ENCODE measurements at places on chromosomes 2 and 18.

GRCh38 chr2:163659224-163659623 lies 76.6 kb downstream of the FIGN start:
- DNase-seq = peak; percentile 64

- no peak for DNase-seq
Observed at GRCh38 chr2:100812116-100812515, 7.8 kb upstream of the NPAS2 start.

DNA sequence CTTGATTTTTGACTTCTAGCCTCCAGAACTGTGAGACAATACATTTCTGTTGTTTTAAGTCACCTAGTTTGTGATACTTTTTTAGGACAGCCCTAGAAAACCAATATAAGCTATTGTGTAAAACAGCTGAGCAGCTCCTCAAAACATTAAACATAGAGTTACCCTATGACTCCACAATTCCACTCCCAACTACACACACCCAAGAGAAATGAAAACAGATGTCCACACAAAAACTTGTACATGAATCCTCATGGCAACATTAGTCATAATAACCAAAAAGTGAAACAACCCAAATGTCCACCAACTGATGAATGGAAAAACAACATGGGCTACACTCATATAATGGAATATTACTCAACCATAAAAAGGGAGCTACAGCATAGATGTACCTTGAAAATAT lies 32.6 kb downstream of the TNS1 start:
- DNase-seq = peak; percentile 63

- no peak for DNase-seq
Observed at GRCh38 chr2:26562811-26563645, 78.1 kb downstream of the CIB4 start.

- no peak for DNase-seq
Observed at GRCh38 chr2:234493796-234494195, 3.1 kb downstream of the ARL4C start.

DNA sequence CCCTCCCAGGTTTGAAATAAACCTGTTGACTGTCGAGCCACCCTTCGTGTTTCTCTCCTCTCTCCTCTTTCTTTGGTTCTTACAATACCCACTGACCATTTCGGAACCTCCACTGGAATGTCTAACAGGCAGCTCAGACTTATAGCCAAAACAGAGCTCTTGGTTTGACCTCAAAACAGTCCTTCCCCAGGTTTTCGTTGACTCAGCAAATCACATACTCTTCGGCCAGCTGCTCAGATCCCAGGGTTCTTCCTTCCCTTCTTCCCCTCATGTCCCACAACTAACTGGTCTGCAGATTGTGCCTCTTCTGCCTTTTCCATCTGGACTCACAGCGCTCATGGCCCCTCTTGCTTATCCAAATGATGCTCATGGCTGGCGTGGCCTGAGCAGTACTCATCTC lies 4.7 kb downstream of the ARMC9 start:
- DNase-seq = no peak

GRCh38 chr2:237919593-237919992 lies 47.2 kb upstream of the UBE2F start:
- no peak for DNase-seq

DNA sequence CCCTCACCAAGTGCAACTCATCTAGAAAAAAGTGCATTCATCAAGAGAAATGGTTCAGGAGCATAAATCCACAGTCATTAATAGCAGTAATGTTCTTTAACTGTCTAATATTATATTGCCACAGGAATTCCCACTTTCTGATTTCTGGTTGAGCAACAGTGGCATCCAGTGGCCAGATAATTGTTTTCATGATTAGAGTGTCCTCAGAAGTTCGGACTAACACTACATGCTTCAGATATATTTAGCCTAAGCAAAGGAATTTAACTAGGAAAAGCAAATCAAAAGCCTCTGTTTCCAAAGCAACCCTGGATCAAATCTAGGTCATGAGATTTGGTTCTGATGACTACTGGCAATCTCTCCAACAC lies 9.8 kb upstream of the ERBB4 start:
- DNase-seq = peak; percentile 44

DNA sequence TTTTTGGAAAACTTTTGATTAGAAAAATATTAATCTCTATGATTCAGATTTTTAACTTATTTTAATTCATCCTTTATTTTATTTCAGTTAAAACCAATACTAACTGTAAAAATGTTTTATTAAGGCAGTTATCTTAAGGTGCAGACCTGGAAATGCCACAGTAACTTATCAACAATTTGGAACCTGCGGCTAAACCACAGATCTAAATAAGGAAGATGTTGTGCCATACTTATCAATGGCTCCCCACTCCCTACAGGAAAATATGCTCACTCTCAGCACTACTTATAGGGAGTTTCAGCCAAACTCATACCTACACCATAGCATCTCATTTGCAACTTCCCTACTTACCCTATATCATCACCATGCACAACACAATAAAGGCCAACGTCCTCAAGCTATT lies 226.9 kb upstream of the KYNU start:
- no peak for DNase-seq

- no peak for DNase-seq
Observed at GRCh38 chr2:85783796-85784195, 30.0 kb downstream of the ATOH8 start.

- DNase-seq = peak; percentile 42
Observed at GRCh38 chr2:18117592-18117991, 239.1 kb downstream of the KCNS3 start.

DNA sequence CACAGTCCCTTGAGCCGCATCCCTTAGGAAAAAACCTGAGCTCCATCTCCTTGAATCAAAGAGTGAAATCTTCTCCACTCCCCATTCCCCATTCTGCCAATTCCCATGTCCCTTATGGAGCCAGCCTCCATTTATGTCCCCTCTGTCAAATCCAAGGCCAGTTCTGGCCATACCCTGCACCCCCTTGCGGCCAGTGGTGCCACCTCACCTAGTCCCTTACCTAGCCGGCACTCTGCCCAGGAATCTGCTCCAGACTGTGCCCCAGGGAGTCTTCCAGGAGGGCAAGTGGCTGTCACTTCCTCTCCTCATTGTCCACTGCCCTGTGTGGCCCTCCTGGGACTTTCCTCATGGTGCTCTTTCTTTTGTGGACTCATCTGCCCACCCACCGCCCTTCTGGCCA lies 195.4 kb upstream of the RMP24 start:
- no peak for DNase-seq

- no peak for DNase-seq
Observed at GRCh38 chr2:187920511-187920910, 366.3 kb upstream of the TFPI start.

- peak; percentile 38 for DNase-seq
Observed at GRCh38 chr18:23136326-23137096, 1.2 kb downstream of the CABLES1 start.

- no peak for DNase-seq
Observed at GRCh38 chr2:15688924-15689568, 97.4 kb downstream of the DDX1 start.

DNA sequence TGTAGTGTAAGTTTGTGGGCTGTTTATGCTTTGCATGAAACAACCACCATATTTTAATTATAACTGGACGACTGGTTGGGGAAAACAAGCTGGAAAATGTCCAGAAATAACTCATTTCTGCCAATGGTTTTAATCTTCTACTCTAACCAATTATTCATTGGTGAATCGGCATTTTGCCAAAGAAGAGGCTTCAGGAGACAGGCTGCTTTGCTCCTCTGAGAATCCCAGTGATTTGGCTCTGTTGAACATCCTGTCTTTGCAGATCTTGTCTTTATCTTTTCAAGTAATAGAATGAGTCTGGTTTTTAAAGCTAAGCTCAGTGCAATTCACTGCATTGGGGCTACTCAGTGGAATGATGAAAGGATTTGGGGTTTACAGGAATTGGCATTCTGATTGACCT lies 109.6 kb downstream of the APOB start:
- no peak for DNase-seq

DNA sequence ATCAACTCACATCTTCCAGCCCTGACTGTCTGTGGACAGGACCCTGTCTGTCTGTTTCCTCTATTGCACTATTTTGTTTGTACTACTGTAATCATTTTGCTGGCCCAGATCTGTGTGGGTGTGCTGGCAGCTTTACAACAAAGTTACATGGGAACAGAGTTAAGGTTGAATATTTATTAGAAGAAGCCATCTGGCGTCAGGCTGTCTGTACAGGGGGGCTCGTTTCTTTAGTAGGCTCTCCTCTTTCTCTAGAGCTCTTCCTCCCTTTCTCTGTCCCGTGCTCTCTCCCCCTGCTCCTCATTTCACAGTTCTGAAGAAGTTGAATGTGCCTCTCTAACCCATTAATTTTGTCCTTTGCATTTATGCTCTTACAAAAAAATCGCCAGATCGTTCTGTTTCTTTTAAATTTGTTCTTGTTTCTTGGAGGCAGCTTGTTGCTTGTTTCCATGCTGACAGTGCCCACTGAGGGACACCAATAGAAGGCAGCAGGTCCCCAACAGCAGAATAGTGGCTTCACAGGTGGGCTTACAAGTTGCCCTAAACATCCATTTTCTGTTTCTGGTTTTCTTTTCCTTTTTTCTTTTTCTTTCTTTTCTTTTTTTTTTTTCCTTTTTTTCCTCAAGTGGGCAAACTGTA lies 315.2 kb upstream of the ZEB2 start:
- peak; percentile 56 for DNase-seq

Measured in fibroblast of gingiva (primary cell).